ENCODE measurements at places on chromosomes 16 and 17.
A peak's percentile ranks its signal among the peaks of the same experiment; 100 is the strongest.

DNA sequence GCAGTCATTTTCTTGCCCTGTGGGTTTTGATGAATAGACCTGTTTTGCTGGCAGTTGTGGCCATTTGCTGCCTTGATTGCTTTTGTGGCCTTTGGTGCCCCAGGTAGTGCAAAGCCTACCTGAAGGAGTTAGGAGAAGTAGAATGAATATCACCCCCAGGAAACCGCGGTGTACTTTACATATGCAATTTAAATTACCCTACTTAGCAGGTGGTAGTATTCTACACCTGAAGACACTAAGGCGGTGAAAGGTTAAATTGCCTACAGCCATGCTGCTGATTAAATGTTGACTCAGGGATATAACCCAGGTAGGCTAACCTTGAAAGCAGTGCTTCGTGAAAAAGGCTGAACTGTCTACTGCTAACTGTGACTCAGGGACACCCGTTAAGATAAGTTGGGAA lies 27.2 kb upstream of the WWOX start:
- DNase-seq = no peak

- DNase-seq = no peak
Observed at GRCh38 chr16:80346111-80346632, 194.6 kb upstream of the DYNLRB2 start.

GRCh38 chr17:17494499-17494869 lies 1.7 kb downstream of the RASD1 start:
- no peak for DNase-seq

DNA sequence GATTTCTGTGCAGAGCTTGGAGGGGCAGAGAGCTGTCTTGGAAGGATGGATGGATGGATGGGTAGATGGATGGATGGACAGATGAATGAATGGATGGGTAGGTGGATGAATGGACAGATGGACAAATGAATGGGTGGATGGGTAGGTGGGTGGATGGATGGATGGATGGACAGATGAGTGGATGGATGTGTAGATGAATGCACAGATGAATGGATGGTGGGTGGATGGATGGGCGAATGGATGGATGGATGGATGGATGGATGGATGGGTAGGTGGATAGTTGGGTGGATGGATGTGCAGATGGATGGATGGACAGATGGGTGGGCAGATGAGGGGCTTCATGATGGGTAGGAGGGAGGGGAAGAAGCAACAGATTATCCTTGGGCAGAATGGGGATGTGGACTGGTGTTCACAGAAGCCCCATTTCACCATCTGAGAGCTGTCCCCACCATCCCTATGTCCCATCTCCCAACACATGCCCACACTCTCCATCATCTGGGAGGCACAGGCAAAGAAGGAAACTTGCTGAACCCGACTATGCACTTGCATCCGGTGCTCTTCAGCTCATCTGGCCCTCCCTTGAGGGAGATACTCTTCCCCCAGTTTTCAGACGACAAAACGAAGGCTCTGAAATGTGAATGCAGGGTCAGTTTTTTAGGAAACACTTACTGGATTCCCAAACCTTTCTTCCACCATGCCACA lies 57.2 kb downstream of the IL21R start:
- DNase-seq = no peak

GRCh38 chr17:48153691-48154358 lies 46.3 kb downstream of the SNX11 start:
- DNase-seq = peak; percentile 43

DNA sequence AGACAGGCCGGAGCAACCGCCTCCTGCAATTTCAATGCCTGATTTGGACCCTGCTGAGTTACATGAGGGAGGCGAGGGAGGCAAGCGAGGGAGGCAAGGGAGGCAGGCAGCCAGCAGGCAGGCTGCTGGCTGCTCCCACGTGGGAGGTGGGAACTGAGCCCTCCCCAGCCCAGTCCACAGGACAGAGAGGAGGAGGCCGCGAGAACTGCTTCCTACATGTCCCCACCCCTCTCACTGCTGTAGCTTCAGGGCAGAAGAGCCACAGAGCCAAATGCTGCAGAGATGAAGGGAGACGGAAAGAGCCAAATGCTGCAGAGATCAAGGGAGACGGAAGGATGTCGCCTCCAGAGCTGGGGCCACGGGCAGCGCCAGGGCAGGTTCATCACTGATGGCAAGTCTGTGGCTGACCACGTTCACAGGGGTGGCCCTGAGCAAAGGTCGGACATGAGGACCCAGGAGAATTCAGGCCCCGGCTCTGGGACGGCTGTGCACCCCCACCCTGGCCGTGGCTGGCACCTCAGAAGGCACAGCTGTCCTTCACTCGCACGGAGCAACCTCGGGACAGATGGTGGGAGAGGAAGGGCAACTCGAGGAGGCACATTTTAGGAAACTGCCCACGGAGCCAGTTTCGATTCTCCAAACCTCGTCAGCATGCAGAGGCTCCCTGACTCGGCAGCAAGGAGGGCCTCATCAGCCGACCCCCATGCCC lies 21.5 kb downstream of the RPH3AL start:
- DNase-seq = no peak

DNA sequence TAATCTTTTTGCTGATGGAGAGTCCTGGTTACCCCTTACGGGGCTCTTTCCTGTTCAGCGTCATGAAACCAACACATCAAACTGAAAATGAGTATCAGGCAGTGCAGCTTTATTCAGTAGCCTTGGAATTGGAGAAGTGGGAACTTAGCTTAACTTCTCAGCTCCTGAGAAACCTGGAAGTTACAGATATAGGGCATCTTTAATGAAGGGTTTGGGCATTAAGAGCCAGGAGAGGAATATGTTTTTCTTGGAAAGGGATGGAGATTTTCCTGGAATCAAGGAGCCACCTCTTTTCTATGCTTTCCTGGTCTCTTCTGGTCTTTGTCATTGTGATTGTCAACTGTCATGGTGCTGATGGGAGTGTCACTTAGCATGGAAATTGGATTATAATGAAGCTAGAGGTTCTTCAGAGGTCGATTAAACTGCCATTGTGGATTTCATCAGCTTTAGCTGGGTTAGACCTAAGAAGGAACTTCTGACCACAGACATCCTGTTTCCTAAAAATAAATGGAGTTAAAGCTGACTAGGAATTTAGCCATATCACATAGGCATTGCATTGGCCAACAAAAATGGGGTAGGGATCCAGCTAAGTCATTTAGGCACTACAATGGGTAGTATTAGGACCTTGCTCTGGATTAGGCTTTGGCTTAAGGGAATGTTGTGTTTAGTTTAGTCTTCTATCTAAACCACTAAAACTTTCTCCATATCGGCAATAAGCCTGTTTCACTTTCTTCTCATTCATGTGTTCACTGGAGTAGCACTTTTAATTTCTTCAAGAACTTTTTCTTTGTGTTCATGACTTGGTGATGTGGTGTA lies 186.4 kb downstream of the BCAS3 start:
- DNase-seq = no peak

GRCh38 chr17:34503528-34504195 lies 75.7 kb upstream of the TMEM132E start:
- DNase-seq = no peak

- DNase-seq = no peak
Observed at GRCh38 chr16:79850348-79850747, 249.8 kb upstream of the MAF start.

Data from NCI-H1930 (cell line).